ENCODE measurements at places on chromosomes 7 and 10.

DNA sequence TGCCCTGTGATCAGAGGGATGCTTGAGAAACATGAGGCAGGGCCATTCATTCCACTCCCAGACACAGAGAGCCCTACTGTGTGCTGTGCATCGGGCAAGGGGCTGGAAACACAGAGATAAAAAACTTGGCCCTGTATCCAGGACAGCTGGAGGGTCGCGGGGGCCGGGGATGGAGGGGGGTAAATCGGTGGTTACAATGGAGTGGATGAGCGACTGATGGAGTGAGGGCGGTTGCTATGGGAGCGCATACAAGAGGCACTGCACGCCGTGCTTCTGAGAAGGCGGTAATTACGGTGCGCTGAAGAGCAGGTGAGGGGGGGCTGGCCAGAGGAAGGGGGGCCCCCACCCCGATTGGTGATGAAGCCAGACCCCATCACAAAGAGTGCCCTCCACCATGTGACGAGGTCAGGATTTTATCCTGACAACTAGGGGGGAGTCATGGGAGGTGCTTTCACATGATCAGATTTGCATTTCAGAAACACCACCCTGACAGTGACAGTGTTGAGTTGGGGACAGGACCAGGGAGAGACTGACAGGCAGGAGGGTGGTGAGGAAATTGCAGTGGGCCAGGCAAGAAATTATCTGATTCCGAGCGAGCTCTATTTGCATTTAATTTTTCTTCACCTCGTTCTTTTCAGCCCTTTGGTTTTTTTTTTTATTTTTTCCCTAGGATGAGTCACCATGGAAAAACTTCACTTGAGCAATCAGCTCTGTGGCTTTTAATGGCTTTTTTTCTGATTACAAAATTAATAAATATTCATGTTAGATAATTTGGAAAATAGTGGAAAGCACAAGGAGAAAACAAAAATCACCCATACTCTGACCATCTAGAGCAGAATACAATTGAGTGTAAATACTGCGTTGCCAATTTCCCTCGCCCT lies 7.8 kb downstream of the CPA5 start:
- DNase-seq, result no peak

DNA sequence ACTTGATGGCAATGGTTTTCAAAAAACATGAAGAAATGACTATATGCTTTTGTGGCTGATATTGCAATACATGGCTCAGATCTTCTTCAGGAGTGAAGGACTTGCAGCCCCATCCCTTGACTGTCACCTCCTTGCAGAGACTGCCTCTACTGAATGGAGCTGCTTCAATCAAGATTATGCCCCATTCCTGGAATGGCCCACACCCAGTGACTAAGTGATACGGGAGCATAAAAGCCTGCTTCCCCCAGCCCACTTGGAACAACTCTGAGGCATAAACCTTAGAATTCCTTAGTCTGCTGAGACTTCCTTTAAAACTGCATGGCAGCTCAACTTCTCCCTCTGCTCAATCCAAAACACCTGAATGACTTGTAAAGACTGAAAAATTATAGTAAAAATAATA lies 957.1 kb downstream of the SORCS3 start:
- DNase-seq, result no peak

GRCh38 chr10:123382491-123382890 lies 228.3 kb downstream of the BUB3 start:
- no peak for DNase-seq

DNA sequence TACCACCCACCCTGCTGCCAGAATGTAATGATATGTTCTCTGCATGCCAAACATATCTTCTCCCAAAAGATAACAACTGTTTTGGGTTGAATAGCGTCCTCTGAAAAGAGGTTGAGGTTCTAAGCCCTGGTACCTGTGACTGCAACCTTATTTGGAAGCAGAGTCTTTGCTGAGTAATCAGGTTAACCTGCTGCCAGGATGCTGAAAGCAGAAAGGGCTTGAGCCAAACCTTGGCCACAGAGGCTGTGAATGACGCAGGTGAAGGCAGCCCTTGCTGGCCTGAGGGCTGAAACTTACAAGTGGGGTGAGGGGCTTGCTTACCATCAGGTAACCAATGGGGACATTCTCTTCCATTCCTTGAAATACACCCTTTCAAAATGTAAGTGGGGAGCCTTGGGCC lies 151.8 kb upstream of the RHEB start:
- no peak for DNase-seq

DNA sequence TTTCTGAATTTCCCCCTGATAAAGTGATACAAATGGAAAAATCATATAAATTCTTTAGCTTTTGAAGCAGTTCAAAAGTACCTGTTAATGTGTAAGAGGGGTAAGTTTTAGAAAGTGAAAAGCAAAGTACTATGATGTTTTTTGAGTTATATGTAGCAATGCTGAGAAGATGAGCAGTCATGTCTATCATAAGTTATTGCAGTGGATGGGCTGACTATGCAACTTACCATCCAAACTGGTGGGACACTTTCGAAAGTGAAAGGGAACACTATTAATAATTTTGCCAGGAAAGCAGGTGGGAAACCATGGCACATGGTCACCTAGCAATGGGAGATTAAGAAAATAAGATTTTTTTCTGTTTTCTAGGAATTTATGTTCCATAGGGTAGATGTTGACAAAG lies 4.1 kb downstream of the MINPP1 start:
- no peak for DNase-seq

GRCh38 chr10:52956861-52957260 lies 184.3 kb upstream of the MBL2 start:
- no peak for DNase-seq

- DNase-seq, result no peak
Observed at GRCh38 chr7:102387064-102387463, 9.1 kb upstream of the PRKRIP1 start.

DNA sequence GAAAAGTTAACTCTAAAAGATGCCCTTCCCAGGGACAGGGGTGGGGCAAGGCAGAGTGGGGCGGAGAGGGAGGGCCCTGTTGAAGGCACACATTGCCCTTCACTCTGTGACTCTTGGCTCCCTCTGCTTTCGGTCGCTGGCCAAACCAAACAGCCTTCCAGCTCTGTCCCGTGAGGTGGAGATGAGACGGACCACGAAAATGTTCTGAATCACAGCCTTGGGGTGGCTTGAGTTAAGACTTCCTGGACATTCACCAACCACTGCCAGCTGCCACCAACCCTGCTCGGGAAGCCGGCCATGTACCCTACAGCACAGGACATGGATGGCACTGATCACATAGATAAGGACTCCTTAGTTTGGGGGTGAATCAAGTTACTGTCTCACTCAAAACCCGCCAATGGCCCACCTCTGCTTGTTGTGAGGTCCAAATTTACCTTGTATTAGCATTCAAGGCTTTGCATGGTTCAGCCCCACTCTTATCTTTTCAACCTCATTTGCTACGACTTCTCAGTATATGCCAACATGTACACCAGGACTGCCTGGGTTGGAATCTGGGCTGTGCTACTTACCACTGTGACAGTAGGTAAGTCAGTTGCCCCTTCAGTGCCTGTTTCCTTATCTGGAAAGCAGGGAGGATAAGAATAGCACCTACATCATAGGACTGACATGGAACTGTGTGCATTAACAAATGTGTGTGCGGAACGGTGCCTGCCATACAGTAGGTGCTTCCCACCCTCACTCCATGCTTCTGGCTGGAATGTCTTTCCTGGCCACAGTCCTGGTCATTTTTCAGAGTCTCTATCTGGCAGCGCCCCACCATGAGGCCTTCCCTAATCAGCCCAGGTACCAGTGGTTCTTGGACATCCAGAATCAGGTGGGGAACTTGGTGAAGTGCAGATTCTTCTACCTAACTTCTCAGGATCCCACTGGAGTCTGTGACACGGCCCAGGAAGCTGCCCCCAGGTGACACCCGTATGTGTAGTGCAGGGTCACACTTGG lies 28.0 kb downstream of the ITPRIP start:
- no peak for DNase-seq

DNA sequence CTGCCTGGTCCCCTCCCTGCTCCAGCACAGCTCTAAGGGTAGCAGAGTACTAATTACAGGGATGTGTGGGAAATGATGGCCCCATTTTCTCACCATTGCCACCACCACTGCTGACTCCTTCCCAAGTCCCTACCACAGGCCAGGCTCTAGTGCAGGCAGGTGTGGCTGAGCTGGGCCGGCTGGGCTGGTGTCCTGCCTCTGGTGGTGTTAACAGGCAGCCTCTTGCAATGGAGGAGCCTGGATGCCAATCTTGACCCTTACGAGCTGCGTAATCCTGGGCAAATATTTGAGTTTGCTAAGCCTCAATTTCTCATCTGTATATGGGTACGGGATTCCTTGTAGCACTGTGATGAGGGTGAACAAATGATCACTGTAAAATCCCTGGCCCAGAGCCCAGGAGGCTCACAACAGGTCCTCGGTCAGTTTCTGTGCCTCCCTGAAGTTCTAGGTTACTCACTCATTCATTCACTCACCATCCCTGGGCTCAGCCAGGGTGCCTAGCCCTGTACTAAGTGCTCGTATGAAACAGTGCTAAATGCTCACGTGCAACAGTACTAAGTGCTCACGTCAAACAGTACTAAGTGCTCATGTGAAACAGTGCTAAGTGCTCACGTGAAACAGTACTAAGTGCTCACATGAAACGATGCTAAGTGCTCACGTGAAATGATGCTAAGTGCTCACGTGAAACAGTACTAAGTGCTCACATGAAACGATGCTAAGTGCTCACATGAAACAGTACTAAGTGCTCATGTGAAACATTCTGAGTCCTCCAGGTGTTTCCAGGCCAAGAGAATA lies 2.3 kb upstream of the FZD9 start:
- no peak for DNase-seq

GRCh38 chr10:83607959-83608745 lies 531.2 kb upstream of the GHITM start:
- DNase-seq, result no peak

DNA sequence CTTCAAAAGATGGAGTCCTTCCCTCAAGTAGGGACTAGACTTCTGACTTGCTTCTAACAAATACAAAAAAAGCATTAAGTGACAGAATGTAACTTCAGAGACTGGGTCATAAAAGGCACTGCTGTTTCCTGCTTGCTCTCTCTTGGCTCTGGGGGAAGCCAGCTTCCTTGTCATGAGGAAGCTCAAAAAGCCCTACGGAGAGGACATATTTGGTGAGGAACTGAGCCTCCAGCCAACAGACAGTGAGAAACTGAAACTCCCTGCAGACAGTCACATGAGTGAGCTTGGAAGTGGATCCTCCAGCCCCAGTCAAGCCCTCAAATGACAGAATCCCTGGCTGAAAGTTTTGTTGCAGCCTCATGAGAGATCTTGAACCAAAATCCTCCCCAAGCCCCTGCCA lies 26.3 kb upstream of the SLC35G1 start:
- DNase-seq, result no peak

GRCh38 chr7:111658546-111658945 lies 96.3 kb upstream of the IMMP2L start:
- no peak for DNase-seq

DNA sequence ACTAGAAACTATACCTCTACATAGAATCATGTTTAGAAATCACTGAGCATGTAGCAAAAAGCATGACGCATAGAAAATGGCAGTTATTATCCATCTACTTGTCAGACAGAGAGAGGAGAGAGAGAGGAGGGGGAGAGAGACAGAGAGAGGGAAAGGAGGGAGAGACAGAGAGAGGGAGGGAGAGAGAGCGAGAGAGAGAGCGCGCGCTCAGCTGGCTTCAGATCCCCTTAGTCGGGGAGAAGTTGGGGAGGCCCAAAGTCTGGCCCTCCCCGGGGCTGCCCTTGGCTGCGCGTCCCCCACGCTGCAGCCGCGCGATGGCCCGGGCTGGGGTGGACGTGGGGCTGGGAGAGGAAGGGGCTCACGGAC lies 37.0 kb downstream of the CNPY1 start:
- DNase-seq, result no peak

GRCh38 chr7:28629216-28629842 lies 217.0 kb downstream of the CREB5 start:
- no peak for DNase-seq

GRCh38 chr7:131924857-131925256 lies 368.4 kb upstream of the PODXL start:
- no peak for DNase-seq

Measured in cortex of kidney (tissue), 1 donor.